ENCODE measurements at places on chromosomes 12 and 14.
A peak's percentile ranks its signal among the peaks of the same experiment; 100 is the strongest.

DNA sequence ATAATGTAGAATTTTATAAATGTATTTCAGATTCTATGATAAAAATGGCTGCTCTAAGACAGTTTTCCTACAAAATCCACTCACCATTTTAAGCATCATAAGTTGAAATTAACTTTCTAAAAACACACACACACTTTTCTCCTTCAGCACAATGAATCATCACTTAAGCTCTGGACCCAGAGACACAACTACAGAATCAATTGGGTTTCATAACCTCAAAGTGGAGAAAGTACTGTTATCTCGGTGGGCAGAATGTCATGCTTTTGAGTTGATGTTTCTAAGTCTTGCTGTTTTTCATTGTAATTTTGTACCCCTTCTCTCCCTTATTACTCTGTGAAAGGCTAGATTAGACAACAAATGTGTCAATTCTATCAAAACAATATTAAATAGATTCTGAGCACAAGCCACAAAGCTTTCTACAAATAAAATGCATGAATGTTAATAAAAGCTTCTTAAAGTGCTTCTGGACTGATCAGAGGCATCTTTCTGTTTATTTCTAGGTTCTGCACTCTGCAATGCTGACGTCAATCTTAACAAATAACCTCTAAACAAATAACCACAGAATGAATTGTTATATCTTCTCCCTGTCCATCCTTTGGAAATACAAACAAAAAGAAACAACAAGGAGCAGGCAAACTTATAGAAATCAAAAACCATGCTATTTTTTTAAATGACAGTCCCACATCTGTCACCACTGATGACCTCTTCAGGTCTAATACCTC, 8.2 kb downstream of the IPO8 start:
- no peak for DNase-seq

DNA sequence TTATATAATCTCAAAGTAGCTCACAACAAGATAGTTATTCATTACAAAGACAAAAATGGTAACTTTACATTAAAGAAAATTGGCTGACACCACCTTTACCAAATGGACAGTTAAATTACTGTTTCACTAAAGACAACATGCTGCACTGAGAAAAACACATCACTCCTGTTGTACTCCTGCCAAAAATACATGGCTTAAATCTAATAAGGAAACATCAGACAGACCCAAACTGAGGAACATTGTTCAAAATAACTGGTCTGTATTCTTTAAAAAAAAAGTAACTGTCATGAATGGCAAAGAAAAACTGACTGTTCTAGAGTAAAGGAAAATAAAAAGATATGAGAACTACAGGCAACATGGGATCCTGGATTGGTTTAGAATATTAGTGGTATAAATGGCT, 151.3 kb upstream of the DCN start:
- no peak for DNase-seq

- DNase-seq = no peak
Measured at GRCh38 chr12:5808981-5809380, 136.1 kb downstream of the ANO2 start.

DNA sequence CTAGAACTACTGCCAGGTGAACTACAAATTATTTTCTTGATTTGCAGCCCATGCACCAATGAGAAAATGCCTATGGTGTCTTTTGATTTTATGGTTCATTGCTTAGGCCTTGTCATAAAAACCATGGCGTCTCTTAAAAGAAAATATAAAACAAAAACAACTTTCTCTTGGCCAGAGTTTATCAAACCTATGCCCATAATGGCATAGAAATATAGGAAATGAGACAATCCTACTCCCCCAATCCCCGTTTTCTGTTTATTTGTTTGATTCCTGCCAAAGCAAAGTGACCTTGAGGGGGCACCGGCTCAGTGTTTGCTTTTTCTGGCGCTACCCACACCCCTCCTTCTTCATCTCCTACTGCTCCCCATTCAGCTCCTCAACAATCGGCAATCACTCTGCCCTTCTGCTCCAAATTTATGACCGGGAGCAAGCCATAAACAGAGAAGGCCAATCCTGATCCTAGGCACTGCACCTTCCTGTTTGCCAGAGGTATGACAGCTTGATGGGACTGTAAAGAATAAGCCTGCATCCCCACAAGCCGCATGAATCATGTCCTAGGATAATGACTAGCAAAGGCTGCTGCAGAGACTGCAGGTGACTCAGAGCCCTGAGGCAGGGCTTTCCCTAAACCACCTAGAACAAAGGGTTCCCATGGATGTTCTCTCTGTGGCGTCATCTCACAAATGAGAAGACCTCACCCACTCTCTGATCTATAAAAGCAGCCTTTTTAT, 874.9 kb downstream of the NRXN3 start:
- DNase-seq = peak; percentile 12

- no peak for DNase-seq
Measured at GRCh38 chr12:115870510-115870909, 407.0 kb downstream of the MED13L start.

GRCh38 chr14:92259613-92260357, 63.2 kb upstream of the SLC24A4 start:
- no peak for DNase-seq

DNA sequence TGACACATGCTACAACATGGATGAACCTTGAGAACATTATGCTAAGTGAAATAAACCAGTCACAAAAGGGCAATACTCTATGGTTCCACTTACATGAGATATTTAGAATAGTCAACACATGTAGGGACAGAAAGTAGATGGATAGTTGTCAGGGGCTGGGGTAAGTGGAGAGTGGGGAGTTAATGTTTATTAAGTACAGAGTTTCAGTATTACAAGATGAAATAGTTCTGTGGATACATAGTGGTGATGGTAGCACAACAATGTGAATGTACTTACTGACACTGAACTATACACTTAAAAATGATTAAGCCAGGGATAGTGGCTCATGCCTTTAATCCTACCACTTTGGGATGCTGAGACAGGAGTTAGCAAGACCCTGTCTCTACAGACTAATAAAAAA, 8.7 kb downstream of the NUP107 start:
- DNase-seq = no peak

DNA sequence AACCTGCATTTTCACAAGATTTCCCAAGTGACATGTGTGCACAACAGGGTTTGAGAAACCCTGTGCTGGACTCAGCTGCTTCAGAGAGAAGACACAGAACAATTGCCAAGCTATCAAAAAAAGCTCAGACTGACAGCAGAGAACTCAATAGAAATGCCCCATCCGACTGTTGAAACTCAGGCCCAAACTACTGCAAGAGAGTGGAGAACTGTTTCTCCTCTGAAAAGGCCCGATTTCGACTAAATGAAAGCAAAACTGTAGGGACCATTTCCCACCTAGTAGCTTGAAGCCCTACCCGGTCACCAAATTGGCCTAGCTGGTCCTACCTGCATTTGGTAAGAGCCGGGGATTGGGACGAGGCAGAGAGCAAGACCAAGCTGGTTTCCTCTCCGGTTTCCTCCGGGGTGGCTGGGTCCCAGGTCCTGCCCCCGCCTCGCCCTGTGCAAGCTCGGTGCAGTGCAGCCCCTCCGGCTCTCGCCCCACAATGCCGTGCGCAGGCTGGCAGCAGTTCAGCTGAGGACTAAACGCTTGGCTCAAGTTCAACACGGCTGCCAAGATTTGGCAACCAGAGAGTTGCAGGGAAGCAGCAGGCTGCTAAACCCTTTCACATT, 1180.6 kb downstream of the VRK1 start:
- no peak for DNase-seq

DNA sequence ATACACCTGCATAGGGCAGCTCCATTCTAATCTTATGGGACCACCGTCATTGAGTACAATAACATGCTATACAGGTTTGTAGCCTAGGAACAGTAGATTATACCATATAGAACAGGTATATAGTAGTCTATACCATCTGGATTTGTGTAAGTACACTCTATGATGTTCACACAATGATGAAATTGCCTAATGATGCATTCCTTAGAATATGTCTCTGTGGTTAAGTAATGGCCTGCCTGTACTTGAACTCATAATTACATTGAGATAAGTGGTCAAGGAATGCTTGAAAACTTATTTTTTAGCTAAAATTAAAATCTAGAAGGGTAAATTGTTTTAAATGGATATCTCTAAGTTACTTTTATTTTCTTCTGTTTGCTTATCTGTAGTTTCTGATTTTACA, 152.7 kb downstream of the SRGAP1 start:
- no peak for DNase-seq

GRCh38 chr14:104470588-104470987, 109.0 kb upstream of the C14orf180 start:
- DNase-seq = no peak

DNA sequence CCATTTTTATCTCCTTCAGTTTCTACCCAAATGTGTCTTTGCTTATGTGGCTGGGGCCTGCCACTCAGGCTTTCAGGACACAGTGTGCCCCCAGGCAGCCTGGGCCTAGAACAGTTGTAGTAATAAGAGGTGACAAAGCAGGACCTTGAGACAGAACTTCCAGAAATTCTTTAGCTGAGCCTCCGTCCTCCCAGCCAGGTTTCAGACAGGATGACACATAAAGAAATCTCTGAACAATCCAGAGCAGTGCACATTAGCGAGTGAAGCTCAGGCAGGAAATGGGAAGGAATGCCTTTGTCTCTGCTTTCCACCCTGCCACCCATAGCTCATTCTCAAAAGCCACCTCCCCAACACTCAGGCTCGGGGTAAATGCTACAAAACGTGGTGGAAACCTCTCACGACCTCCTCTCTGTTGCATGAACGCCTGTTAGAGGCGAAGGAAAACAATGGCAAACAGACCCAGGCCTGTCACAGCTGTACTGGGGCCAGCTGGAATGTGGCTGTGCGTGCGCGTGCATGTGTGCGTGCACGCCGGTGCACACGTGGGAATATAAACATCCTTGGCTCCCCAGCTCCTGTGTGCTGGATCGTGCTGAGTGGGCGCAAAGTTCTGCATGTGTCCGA, 286.7 kb downstream of the ZFP36L1 start:
- no peak for DNase-seq

- DNase-seq = no peak
Measured at GRCh38 chr14:90495357-90496276, 98.8 kb downstream of the CALM1 start.

GRCh38 chr12:112239881-112240280, 114.5 kb downstream of the TRAFD1 start:
- no peak for DNase-seq

DNA sequence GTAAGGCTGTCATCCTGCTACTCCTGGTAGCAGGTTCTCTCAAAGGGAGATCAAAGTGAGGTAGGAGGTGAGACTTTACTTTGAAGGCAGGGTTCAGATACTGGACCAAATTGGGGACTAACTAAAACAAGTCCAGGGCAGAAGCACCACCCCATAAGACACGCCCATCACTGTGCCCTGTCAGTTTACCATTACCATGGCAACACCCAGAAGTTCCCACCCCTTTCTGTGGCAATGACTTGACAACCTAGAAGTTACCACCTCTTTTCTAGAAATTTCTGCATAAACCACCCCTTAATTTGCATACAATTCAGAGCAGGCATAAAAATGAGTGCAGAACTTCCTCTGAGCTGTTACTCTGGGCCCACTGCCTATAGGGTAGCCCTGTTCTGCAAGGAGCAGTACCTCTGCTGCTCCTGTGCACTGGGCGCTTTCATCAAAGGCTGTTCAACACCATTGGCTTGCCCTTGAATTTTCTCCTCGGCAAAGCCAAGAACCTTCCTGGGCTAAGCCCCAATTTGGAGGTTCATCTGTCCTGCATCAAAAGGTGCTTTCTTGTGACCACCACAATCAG, 64.8 kb upstream of the MAX start:
- no peak for DNase-seq

DNA sequence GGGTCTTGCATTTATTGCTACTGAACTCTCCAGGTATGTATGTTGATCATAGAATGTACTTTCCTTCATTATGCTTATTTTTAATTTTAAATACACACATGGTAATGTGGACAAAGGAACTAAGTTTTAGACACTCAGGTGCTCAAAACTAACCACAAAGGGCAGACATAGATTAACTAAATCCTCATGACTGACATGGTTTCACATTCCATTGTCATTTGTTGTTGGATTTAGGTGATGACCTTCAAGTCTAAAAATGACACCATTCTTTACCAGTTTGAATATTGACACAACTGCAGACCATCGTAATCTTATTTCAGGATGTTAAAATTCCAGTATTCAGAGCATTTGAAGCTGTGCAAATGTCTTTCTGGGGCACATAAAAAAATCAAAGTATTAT, 128.4 kb downstream of the BBS10 start:
- no peak for DNase-seq

GRCh38 chr12:122951406-122951805, 14.9 kb downstream of the ABCB9 start:
- no peak for DNase-seq

DNA sequence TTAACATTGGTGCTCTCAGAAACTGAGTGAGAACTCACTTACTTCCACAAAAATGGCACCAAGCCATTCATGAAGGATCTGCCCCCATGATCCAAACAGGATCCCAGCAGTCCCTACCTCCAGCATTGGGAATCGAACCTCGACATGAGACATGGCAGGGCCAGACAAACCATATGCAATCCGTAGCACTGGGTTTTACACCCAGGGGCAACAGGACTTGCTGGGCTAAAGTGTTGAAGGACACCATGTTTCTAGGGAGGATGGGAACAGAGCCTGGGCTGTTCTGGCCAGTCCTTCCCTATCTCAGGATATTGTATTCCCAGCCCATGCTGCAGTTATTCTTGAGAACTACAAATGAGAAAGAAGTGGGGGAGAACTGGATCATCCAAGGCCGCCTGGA, 36.6 kb downstream of the SERPINA3 start:
- DNase-seq = no peak

GRCh38 chr12:33770652-33771051, 251.6 kb upstream of the ALG10 start:
- no peak for DNase-seq

DNA sequence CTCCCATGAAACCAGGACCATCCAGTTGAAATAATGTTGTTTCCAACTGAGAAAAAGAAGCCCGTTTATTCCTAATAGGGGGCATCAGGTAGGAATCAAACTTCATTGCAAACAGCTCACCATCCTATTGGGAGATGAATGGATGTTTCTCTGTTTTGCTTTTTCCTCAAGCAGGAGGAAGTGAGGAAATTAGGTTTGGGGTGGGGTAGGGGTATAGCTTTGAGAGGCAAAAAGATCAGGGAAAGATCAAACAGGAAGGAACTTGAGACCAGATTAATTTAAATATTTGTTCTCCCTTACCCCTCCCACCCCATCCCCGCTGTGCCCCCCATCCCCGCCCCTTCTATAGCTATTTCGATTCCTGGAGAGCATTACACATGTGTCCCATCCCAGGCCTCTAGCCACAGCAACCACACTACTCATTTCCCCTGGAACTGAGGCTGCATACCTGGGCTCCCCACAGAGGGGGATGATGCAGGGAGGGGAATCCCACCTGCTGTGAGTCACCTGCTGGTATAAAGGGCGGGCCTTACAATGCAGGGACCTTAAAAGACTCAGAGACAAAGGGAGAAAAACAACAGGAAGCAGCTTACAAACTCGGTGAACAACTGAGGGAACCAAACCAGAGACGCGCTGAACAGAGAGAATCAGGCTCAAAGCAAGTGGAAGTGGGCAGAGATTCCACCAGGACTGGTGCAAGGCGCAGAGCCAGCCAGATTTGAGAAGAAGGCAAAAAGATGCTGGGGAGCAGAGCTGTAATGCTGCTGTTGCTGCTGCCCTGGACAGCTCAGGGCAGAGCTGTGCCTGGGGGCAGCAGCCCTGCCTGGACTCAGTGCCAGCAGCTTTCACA, at the start of gene IL23A:
IL23A (plus strand) TSS at position 577 of the 850 bp plus-strand sequence; CDS start at position 738, 161 bp downstream.
- DNase-seq = no peak

GRCh38 chr14:22113401-22113800, 439.8 kb upstream of the OR4E1 start:
- DNase-seq = no peak

GRCh38 chr12:105696-106095, 39.1 kb downstream of the IQSEC3 start:
- no peak for DNase-seq

GRCh38 chr14:105012171-105012985, 8.5 kb downstream of the CDCA4 start:
- no peak for DNase-seq

All from Panc1 (cell line).